Suppressor macrophage treated with lipopolysaccharide for 4 hours (primary cell): ENCODE measurements at places on chromosomes 7 and 10.

DNA sequence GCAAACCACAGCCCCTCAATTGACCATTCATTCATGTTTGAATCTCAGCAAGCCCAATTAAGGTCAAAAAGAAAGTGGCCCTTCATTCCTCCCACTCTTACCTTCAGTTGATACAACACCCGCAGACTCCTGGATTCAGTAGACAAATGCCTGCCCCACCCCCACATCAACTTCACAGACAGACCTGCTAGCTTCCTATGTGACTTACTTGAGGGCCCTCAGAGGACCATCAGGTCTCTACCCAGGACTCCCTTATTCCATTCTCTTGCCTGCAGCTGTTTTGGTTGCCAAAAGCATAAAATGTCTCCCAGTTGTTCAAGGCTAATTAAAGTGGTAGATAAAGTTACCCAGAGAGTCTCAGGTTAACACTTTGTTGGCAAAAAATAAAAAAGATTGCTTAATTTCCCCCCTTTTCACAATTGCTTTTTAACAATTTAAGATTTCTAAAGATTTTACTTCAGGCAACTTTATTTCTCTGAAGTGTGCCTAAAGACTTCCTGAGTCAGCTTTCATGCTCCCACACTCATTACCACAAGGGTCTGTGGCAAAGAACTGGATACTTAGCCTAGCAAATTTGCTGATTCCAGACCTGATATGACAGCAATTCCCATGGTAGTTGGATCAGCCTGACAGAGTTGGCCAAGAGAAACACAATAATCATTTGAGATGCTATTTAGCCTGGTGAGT lies 3.3 kb upstream of the MTERF1 start:
- DNase-seq, result no peak

DNA sequence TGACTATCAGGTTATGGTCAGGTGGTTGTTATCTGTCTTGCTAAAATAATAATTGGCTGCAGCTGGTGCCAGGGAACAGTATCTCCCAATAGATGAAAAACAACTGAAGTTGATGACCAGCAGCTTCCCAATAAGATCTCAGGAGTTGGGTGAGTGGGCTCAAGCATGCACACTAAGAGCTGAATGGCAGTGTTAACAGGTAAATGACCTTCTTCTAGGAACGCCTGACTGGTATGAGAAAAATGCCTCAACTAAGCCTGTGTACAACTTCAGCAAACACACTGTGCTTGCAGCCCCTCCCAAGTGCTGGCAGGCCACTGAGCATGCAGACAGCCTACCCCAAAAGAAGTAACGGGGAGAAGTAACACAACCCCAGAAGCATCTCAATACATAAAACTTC lies 636.9 kb downstream of the ACTR3B start:
- no peak for DNase-seq

DNA sequence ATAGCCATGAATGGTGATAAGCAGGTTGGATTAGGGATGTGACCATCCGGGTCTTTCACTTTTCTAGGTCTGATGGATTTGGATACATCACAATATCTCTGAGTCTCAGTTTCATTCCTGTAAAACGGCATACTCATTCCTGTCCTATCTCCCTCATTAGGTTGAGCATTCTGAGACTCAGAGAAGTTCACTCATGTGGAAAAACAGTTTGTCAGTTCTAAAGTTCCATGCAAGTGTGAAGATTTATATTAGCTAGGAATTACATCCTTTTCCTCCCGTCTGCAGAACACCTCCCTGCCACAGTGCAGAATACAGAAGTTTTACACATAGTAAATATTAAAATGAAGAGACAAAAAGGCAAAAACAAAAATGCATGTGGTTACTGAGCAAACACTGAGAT lies 94.2 kb upstream of the SLC25A13 start:
- DNase-seq, result no peak

GRCh38 chr7:90216080-90216674 lies 4.6 kb downstream of the STEAP2 start:
- no peak for DNase-seq

GRCh38 chr7:142894112-142894984 lies 8.8 kb upstream of the TRPV6 start:
- DNase-seq, result no peak

GRCh38 chr10:93468461-93469213 lies 13.5 kb downstream of the MYOF start:
- no peak for DNase-seq

GRCh38 chr7:12456506-12456905 lies 52.8 kb upstream of the VWDE start:
- no peak for DNase-seq

DNA sequence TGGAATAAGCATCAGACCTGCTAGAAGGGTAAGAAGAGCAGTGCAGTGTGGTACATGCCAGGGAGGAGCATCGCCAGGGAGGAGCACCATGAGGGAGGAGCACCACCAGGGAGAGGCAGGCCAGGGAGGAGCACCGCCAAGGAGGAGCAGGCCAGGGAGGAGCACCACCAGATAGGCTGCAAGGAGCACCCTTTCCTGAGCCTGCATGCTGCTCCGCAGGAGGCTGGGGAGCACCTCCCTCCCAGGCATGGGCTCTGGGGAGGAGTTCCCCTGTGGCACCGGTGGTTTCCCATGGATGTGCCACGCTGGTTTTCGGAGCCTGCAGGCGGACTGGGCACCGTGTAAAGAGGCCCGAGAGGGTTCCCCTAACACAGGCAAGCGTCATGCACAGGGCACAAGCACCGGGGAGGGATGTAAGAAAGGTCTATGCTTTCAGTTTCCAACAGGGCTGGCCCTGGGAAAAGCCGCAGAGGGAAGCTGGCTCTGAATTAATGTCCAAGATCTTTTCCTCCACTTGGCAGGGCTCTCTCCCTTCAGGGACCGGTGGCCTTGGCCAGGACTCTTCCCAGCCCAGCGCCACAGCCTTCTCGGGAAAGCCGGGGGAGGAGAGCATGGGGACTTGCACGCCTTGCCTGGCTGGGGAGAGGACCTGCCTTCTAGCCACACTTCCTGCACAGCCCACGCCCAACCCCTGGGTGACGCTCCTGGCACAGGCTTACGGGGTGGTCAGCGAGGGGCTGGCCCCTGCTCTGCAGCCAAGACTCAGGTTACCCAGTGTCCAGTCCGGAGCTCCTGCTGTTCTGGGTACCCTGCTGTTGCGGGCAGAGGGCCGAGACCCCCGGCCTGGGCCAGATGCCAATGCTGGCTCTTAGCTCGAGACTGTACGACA lies 11.5 kb upstream of the GPER1 start:
- no peak for DNase-seq

- DNase-seq, result no peak
These were observed 16.3 kb upstream of the CYREN start for GRCh38 chr7:135186841-135187253.

- DNase-seq, result no peak
These were observed 134.4 kb upstream of the DLX6 start for GRCh38 chr7:96870934-96871333.

GRCh38 chr10:58734664-58735063 lies 222.0 kb downstream of the BICC1 start:
- DNase-seq, result no peak

- DNase-seq, result no peak
These were observed 3.5 kb upstream of the PRSS1 start for GRCh38 chr7:142745745-142746144.

GRCh38 chr7:134827889-134828288 lies 48.5 kb downstream of the CALD1 start:
- DNase-seq, result no peak

DNA sequence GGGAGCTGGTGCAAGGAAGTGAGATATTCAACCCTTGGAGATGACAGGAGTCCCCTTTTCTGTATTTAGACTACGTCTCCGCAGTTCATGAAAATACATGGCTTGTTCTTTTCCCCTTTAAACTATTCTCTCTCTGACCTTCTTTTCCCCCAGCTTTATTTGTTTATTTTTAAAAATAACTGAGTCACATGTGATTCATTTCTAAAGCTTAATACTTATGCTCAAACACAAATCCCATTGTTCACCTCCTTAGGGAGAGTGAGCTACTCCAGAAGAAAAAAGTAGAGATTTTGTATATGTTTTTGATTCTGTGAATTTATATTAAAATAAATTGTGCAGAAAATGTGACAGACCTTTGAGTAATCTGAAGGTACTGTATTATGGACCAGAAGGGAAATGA lies 35.9 kb upstream of the FZD1 start:
- no peak for DNase-seq

DNA sequence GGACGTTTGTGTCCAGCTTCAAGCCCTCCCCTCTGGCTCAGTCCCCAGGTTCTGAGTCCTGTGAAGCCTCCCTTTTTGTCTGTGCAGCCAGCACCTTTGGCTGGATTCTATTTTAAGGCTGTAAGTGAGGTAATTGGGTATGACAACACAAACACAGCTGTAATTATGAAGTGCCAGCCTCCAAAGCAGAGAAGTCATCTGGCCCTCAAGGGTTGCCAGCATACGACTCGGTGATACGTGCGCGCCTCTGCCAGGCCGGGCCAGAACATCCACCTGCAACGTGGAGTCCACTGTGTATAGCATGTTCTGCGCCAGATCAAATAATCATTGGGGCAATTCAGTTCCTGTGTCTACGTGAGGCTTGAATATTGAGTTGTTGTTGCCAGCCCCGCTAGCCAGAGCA lies 6.7 kb upstream of the FAM180A start:
- no peak for DNase-seq

DNA sequence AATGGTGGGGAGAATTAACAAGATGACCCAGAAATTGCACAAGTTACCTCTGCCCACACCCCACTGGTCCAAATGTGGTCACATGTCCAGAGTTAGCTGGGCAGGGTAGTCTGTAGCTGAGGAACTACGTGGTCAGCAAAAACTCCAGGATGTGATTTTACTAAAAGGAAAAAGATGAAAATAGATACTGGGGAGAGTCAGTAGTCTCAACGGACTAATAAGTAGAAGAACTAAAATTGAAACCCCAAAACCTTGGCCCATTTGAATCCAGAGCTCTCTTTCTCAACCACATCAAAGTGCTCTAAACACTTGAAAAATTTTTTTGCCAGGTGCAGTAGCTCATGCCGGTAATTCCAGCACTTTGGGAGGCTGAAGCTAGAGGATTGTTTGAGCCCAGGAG lies 146.3 kb downstream of the SKIDA1 start:
- no peak for DNase-seq

DNA sequence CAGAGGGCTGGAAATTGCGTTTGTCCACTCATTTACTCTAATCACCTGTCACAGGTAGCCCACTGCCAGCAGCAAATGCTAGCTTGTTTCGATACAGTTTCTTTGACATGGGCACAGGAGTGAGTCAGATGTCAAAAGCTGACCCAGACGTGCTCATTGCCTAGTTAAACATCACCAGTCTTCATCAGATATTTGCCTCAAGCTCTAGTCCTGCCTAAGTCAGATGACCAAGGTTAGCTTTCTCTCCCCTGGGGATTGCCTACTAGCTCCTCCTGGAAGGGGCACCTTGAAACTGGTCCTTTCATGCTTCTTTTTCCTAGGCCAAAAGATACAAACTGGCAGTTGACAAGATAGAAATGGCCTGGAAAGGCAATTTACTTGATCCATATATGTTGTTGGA lies 35.2 kb downstream of the GPAM start:
- no peak for DNase-seq

GRCh38 chr7:133165529-133165928 lies 83.6 kb upstream of the CHCHD3 start:
- no peak for DNase-seq

DNA sequence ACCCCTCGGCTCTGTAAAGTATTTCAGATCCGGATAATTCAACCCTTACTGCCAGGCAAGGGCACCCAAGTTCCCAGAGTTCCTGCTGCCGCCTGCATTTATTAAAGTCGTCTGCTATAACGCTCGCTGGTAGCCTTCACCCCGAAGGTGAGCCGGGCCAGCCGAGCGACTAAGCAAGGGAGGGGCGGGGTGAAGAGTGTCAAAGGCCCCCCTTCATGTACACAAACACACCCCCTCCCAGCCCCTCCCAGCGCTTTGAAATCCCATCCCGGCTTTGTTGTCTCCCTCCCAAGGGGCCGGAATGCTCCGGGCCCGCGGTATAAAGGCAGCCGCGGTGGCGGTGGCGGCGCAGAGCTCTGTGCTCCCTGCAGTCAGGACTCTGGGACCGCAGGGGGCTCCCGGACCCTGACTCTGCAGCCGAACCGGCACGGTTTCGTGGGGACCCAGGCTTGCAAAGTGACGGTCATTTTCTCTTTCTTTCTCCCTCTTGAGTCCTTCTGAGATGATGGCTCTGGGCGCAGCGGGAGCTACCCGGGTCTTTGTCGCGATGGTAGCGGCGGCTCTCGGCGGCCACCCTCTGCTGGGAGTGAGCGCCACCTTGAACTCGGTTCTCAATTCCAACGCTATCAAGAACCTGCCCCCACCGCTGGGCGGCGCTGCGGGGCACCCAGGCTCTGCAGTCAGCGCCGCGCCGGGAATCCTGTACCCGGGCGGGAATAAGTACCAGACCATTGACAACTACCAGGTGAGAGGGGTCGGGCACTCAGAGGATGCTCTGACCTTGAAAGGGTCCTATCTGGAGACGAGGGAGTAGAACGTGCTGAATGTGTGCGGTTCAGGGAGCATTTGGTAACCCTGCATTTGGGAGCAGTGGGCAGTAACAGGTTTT lies at the start of gene DKK1:
DKK1 (plus strand) TSS at position 349 of the 889 bp plus-strand sequence; CDS start at position 503, 154 bp downstream.
- peak; percentile 44 for DNase-seq

DNA sequence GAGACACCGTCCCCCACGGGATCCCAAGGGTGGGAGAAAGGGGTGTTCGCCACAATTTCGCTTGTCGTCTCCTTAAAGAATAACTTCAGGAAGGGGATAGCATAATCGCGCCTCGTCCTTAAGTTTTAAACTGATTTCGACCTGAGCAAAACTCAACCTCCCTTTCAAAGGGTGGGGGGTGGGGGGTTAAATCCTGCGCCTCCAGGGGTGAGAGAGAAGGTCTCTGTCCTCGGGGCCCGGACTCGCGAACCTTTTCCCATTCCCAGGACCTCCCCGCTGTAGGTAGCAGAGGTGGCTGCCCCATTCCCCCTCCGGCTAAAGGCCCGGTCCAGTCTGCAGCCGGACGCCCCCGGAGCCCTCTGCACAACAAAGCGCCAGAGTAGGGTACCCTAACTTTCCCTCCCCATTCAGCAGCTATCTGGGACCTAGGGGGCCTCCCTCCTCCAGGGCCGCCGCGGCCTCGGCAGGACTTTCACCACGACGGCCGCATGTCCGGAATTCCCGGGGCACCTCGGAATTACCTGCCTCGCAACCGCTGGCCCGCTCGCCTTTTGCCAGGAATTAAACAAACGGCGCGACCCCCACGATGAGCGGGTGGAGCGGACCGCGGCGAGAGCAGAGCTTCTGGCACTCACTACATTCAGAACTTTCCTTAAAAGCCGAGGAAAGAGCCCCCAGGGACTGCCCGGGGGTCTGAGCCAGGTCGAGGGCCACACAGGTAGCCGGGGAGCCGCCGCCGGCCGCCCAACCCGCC lies 1.7 kb downstream of the CDK6 start:
- no peak for DNase-seq

GRCh38 chr7:52794621-52795020 lies 240.8 kb upstream of the POM121L12 start:
- DNase-seq, result no peak

DNA sequence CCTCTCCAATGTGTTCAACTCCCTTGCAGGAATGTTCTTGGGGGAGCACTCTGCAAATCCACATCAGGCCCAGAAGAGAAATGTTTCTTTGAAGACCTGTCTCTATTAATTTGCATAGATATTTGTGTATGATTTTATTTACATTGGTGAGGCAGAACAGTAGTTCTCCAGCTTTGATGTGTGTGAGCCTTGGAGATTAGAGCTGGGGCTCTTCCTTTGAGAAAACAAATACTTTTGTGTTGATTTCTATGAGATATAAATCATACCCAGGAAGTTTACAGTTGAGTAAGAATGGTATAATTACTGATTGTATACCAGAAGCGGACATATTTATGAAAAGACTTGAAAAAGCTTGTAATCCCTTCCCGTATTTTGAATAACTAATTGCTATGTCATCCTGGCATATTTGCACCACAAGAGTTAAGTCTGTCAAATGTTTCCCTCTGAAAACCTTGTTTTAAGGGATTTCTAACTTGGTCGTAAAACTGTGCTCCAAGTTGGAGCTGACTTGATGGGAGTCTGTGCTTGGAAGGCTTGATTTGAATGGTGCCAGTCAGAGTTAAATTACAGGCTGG lies 468.5 kb downstream of the LRMDA start:
- DNase-seq, result no peak
